ENCODE measurements at places on chromosomes 7 and 10.

DNA sequence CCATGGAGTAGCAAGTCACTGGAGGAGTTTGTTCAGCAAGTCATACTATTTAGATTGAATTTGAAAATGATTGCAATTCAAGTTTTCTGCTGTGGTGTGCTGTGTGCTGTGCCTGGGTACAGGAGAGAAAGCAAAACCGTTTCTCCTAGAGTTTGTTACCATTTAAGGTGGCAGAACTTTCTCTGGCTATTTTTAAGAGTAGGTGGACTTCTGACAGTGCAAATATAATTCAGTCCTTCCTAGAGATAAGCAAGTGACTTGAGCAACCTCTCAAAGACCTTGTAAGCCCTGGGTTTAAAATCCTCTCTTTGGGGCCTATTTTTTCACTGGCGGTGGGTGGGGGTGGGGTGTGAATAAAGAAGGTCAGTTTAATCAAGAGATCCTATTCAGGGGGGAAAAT lies 42.9 kb upstream of the FGL2 start:
- no peak for DNase-seq

DNA sequence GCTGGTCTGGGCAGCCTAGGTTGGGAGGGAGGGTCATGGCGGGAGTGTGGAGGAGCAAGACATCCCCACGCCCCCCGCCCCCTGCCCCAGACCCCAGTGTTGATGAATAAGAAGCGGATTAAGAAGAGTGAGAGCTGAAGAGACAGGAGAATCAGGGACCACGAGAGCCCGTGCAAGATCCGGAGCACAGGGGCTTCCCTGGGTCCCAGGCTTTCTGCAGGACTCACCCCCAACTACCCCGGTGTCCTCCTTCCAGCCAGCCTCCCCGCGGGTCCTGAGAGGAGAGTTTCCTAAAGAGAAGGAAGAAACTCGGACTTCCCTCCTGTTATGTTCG lies 20.1 kb downstream of the GHRHR start:
- no peak for DNase-seq

GRCh38 chr7:105596866-105597265 lies 15.6 kb upstream of the EFCAB10 start:
- DNase-seq: no peak

- DNase-seq: no peak
Measured at GRCh38 chr7:159024280-159024951, 120.3 kb downstream of the VIPR2 start.

DNA sequence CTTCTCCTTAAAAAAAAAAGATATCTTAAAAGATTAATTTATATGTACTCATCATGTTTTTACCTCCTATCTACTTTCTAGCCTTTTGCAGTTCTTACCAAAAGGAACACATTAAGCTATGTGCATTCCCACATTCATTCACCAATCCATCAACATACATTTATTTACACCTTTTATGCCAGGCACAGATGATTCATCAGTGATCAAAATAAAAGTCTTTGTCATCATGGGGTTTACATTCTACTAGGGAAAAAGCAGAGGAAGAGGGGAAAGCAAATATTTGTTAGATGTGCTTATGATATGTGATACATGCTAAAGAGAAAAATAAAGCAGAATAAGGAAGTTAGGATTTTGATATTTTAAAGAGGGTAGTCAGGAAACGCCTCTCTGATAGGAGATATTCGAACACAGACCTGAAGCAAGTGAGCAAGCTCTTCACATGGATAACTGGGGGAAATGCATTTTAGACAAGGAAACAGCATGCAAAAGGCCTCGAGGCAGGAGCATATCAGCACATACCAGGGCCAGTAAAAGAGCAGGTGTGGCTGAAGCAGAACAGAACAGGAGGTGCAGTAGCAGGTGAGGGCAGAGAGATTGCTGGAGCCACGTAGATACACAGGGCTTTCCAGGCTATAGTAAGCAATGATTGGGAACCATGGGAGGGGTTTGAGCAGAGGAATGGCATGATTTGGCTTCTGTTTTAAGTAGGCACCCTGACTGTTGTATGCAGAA lies 67.4 kb downstream of the REEP3 start:
- DNase-seq: no peak

GRCh38 chr10:72649291-72649690 lies 23.4 kb upstream of the MICU1 start:
- DNase-seq: no peak

DNA sequence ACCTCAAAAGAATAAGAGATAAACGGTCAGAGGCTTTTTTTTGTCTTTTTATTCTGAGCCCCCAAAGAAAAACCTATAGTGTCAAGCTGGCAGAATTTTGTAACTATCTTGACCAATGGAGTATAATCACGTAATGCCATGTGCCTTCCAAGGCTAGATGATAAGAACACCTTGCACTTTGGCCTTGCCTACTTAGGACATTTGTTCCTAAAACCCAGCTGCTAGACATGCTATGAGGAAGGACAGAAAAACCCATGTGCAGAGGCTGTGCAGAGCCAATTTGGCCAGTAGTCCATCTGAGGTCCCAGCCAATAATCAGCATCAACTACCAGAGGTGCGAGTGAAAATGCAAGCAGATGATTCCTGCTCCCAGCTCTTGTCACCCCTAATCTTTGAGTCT lies 69.9 kb downstream of the EPDR1 start:
- no peak for DNase-seq

DNA sequence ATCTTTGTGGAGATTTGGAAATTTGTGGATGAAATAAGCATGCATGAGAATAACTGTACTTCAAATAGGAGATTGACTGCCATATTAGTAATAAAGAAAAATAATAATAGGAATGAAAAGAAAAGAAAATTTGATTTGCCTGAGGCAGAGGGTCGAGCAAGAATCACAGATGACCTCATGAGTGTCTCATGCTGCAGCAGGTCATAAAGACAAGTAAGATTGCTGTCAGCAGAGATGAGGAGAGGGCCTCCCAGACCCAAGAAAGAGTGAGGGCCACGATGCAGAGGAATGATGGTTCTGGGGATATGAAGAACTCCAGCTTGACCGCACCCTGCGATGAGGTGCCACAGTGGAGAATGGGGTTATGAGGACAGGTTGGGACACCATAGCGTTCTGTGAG lies 39.2 kb downstream of the TOMM7 start:
- DNase-seq: no peak

DNA sequence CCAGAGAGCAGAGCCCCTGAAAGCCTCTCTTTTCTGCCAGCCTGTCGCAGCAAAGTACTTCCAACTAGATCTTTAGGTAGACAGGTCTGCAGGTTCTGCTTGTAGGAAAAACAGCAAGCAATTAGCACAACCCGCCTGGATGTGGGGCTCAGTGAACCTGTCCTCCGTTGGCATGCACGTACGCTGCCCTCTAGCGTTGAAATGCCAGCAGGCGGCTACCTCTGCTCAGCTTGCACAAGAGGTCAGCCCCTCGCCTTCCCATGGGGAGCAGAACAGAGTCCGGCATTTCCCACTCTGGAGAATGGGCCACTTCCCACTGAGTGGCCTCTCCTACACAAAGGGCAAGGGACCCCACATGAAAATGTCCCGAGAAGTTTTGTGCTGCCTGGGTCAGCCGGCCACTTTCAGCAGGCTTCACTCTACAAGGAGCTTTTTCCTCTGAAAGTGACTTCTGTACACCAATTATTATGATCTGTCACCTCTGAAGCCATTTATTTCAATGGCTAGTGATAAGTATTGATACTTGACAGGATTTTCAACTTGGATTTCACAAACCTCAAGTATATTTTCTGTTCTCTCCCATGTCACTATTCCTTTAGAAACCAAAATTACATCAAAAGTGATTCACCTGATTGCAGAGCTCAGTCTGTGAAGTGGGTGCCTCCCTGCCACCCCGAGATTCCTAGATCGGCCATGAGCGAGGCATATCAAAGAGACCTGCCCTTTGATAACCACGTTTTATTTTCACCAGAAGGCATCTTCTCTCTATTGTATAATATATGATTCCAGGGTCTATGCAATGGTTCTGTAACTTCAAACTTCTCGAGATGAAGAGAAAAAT lies 56.7 kb downstream of the JCAD start:
- DNase-seq: peak; percentile 32

DNA sequence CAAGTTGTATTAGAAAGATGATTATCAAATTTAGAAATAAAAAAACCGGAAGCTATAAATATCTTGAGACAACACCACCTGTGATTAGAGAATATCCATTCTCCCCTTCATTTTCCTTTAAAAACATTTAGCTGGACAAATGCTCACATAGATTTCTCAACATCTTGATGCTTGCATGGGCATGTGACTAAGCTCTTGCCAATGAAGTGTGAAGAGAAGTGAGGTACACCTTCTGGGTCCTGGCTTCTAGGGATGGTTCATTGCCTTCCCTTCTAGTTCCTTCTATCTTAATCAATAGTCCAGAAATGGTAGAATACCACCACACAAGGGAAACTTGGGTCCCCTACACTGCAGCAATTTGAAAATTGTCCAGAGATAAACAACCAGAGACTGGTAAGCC lies 41.0 kb downstream of the WAPL start:
- DNase-seq: no peak

GRCh38 chr7:832167-832967 lies at the start of gene SUN1:
Gene SUN1, plus strand, starts transcription at chr7:832476. Its CDS starts 49 bp downstream, at chr7:832525.
- peak; percentile 34 for DNase-seq

DNA sequence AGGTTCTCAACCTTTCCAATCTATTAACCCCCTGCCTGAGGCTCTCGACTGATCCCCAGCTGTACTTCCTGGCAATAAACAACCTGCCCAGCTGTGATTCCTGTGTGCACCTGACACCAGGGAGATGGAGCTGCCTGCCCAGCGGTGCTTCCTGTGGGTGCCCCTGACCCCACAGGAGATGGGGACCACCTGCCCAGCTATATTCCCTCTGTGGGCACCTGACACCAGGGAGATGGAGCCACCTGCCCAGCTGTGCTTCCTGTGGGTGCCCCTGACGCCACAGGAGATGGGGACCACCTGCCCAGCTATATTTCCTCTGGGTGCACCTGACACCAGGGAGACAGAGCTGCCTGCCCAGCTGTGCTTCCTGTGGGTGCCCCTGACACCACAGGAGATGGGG lies 184.0 kb downstream of the DIP2C start:
- DNase-seq: no peak

- no peak for DNase-seq
Measured at GRCh38 chr7:49670991-49671390, 102.4 kb upstream of the VWC2 start.

GRCh38 chr10:69086001-69086509 lies 1.8 kb upstream of the SRGN start:
- no peak for DNase-seq

GRCh38 chr7:117666031-117666430 lies 186.2 kb downstream of the CFTR start:
- DNase-seq: no peak

DNA sequence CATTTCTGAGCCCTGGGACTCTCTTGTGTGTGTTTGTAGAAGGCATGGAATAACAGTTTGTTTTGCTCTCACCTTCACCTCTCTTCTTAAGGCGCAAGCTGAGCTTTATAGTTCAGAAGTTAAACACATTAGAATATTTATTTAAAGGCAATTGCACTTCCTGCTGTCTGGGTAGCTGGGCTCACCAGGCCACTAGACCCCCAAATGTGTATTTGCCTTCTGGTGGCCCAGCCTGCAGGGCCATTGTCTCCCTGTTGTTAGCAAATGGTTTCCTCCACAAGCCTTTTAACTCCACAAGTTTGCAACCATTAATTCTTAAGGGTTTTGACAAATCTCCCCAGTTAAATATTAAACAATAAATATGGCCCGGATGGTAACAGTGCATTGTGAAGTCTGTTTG lies 31.1 kb upstream of the NEUROD6 start:
- DNase-seq: no peak

- DNase-seq: peak; percentile 26
Measured at GRCh38 chr7:127391591-127392181, 822 bp downstream of the ZNF800 start.

DNA sequence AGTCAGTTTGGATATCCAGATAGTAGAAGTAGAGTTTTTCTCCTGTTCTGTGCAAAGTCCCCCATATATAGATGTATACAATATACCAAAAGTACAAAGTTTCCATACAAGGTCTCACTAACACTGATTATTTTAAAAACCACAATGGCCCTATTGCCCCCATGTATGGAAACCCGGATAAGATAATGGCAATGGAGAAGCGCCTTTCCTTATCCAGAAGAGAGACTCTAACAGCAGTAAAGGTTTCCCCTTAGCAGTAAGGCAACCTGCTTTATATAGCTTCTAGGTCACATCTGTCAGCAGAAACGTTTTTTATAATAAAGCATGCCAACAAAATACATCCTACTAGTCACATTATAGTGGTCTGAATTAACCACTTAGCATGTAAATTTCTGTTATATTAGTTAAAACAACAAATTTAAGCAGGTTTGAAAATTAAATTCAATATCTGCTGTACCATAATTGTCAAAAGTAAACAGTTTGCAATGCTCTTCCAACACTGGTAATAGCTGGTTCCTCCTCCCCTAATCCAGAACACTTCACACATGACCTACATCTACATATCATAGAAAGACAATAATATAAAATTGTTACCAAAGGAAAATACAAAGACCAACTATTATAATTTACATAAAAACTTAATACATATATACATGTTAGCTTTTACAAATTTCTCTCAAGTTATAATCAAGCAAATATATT lies 22.4 kb downstream of the USP6NL start:
- DNase-seq: no peak

GRCh38 chr7:98354511-98355249 lies 46.2 kb downstream of the BAIAP2L1 start:
- no peak for DNase-seq

GRCh38 chr7:19133886-19134285 lies 11.3 kb downstream of the FERD3L start:
- no peak for DNase-seq

DNA sequence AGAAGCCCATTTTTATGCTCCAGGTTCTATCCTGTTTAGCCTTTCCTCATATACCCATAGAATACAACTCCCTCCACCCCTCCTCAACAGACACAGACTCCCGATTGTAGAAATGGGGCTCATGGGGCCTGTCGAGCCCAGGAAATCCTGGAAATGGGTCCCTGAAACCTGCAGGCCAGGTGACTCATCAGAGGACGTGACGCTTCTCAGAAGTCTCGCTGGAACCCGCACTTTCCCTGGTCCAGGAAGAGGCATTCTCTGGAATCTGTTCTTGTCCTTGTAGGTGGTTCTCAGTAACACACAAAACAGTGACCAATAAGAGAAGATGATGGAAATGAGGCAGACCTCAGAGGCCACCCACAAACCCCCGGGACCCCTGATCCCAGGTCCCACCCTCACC lies 244.8 kb upstream of the PPP2R2D start:
- DNase-seq: no peak
